Mesendoderm (in vitro differentiated cells): ENCODE measurements at places on chromosomes 11 and 22.

GRCh38 chr11:92839450-92839849 lies 130.0 kb upstream of the MTNR1B start:
- no peaks in the 10 kb centered on the region for H3K27me3 ChIP-seq
- no peak overlapping the region for H3K4me3 ChIP-seq
- DNase-seq: no peak
- no peak overlapping the region for H3K27ac ChIP-seq
- H3K4me1 ChIP-seq: peaks cover 4% of the 10 kb centered on the region

GRCh38 chr22:49329636-49330035 lies 498.0 kb downstream of the BRD1 start:
- H3K4me1 ChIP-seq: no peaks in the 10 kb centered on the region
- no peak overlapping the region for H3K27ac ChIP-seq
- H3K4me3 ChIP-seq: no peak overlapping the region
- H3K27me3 ChIP-seq: no peaks in the 10 kb centered on the region
- no peak for DNase-seq

GRCh38 chr11:117700551-117700950 lies 96.5 kb downstream of the DSCAML1 start:
- H3K27me3 ChIP-seq: no peaks in the 10 kb centered on the region
- H3K27ac ChIP-seq: no peak overlapping the region
- H3K4me3 ChIP-seq: no peak overlapping the region
- no peak for DNase-seq

DNA sequence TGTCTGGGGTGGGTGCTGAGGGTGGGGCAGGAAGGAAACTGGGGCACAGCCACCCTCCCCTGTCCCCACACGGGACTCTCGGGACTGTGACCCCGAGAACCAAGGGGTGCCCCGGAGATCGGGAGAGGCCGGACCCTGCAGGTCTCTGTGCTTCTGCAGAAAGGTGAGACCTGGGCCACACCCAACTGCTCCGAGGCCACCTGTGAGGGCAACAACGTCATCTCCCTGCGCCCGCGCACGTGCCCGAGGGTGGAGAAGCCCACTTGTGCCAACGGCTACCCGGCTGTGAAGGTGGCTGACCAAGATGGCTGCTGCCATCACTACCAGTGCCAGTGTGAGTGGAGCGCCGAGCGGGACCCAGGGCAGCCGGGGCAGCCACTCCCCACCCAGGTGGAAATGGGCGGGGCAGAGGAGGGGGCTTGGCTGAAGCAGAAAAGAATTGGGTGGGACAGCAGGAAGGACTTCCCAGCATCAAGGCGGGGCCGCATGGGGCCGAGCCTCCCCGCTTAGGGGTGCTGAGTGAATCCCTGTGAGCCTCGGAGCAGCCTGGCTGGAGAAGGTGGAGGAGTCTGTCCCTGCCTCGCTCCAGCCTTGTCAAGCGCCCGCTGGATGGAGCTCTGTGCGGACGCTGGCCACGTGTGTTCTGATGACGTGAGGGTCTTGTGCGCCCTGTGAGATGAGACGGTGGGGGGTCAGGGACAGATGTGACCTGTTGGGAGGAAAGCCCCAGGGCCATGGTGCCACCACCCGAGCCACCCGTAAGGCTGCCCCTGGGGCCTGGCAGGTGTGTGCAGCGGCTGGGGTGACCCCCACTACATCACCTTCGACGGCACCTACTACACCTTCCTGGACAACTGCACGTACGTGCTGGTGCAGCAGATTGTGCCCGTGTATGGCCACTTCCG lies 29.3 kb upstream of the MUC5B start:
- no peaks in the 10 kb centered on the region for H3K36me3 ChIP-seq
- no peaks in the 10 kb centered on the region for H3K27me3 ChIP-seq
- DNase-seq: no peak
- H3K4me1 ChIP-seq: no peaks in the 10 kb centered on the region
- H3K4me3 ChIP-seq: no peak overlapping the region

DNA sequence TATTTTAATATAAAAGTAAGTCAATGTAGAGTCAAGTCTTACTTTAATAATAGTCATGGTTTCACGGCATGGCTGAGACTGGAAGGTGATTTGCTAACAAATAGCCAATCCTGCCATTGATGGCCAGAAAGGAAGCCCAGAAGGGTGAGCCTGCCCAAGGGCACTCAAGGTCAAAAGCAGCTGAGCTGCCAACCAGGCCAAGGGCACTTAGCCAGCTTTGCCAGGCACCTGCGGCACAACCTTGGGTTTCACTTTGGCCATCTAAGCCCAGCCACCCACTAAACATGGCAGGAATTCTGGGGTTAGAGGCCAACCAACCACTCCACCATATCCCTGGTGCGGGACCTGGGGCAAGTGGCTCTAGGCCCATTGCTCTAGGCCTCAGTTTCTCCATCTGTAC lies 4.2 kb downstream of the LHFPL7 start:
- no peaks in the 10 kb centered on the region for H3K36me3 ChIP-seq
- no peaks in the 10 kb centered on the region for H3K27me3 ChIP-seq
- no peaks in the 10 kb centered on the region for H3K4me1 ChIP-seq
- no peak for DNase-seq

DNA sequence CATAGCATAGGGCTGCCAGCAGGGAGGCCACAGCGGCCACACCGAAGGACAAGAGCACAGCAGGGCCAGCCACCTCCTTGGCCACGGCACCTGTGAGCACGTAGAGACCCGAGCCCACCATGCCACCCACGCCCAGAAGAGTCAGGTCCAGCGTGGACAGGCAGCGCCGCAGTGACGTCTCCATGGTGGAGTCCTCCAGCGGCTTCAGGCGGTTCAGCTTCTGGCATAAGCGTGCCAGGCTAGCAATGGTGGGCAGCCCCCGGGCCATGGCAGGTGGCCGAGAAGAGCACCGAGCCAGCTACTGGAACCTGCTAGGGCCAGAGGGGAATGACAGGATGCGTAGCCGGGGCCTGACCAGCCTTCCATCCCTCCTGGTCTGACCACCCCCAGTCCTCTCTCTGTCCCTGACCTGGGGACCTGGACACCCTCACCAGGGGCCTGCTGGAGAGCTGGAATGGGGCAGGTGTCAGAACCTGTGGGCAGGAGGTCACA lies 770 bp downstream of the SLC7A4 start:
- H3K4me3 ChIP-seq: no peak overlapping the region
- no peak for DNase-seq

GRCh38 chr11:35927682-35928081 lies 16.2 kb upstream of the LDLRAD3 start:
- DNase-seq: no peak
- no peaks in the 10 kb centered on the region for H3K36me3 ChIP-seq
- H3K27me3 ChIP-seq: no peaks in the 10 kb centered on the region
- H3K4me1 ChIP-seq: no peaks in the 10 kb centered on the region
- no peak overlapping the region for H3K4me3 ChIP-seq

- no peaks in the 10 kb centered on the region for H3K4me1 ChIP-seq
- H3K27ac ChIP-seq: no peak overlapping the region
- no peaks in the 10 kb centered on the region for H3K27me3 ChIP-seq
- H3K4me3 ChIP-seq: no peak overlapping the region
These were observed 33.2 kb upstream of the CRYBB3 start for GRCh38 chr22:25166266-25167040.
